Activated CD8-positive, alpha-beta memory T cell treated with anti-CD3 and anti-CD28 coated beads, Interleukin-2, amount 50 U/mL, for 48 hours (primary cell): ENCODE measurements at places on chromosomes 1 and 21.
A peak's percentile ranks its signal among the peaks of the same experiment; 100 is the strongest.

- DNase-seq, result no peak
Measured at GRCh38 chr1:19325958-19326747, 14.0 kb downstream of the SLC66A1 start.

DNA sequence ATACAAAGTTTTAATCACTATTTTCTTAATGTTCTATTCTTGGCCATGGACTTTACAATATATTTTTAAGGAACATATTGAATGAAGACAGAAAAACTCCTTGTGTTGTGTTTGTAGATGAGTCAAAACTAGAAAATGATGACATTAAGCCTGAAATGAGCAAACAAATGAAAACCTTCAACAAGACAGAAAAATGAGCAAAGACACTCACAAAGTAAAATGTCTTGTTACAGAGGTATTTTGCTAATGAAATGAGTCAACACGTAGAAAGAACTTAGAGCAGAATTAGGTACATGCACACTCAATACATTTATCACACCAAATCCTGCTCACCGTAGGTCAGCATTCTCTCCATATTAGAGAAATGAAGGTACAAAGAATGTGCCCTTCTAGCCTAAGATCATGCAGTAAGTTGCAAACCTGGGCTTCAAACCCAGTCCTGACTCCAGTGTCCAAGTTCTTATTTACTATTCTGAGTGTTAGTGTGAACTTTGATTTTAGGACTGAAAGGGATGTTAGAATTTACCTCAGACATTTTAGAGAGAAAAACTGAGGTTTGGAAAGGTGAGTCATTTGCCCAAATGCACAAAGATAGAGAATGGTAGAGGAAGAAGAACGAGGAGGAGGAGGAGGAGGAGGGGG is 133.9 kb upstream of the SGIP1 start:
- DNase-seq, result no peak

DNA sequence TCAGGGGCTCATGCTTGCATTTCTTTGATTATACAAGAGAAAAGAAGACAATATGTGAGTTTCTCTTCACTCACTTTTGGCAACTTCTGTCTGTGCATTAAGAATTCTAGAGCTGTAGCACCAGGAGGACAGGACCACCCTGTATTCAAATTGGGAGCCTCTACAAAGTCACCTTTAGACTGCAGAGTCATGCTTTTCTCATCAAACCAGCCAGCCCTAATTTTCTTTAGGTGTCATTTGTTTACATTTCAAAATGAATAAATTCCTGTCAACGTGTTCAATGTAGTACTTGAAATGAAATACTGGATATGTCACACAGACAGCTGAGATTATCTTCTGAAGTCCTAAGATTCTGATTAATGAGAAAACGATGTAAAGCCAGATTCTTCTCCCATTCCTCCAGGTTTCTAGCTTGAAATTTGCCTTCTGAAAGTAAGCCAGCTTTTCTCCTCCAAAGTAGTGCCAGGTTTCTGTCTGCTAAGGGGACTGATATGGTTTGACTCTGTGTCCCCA is 177.2 kb downstream of the GRIK1 start:
- no peak for DNase-seq

DNA sequence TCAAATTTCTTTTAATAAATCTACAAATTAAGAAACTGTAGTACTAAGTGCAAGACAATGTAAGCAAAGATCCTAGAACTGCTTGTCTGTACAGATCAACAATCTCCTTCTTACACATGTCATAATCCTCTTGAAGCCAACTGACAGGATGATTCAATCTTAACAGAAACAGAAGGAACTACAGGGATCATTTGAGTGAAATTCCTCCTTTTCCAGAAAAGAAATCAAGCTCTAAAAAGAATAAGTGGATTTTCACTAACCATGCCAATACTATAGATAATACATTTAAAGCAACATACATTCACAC is 53.2 kb downstream of the RAB3GAP2 start:
- DNase-seq, result no peak

- no peak for DNase-seq
Measured at GRCh38 chr1:224435318-224435763, 744 bp upstream of the WDR26 start.

DNA sequence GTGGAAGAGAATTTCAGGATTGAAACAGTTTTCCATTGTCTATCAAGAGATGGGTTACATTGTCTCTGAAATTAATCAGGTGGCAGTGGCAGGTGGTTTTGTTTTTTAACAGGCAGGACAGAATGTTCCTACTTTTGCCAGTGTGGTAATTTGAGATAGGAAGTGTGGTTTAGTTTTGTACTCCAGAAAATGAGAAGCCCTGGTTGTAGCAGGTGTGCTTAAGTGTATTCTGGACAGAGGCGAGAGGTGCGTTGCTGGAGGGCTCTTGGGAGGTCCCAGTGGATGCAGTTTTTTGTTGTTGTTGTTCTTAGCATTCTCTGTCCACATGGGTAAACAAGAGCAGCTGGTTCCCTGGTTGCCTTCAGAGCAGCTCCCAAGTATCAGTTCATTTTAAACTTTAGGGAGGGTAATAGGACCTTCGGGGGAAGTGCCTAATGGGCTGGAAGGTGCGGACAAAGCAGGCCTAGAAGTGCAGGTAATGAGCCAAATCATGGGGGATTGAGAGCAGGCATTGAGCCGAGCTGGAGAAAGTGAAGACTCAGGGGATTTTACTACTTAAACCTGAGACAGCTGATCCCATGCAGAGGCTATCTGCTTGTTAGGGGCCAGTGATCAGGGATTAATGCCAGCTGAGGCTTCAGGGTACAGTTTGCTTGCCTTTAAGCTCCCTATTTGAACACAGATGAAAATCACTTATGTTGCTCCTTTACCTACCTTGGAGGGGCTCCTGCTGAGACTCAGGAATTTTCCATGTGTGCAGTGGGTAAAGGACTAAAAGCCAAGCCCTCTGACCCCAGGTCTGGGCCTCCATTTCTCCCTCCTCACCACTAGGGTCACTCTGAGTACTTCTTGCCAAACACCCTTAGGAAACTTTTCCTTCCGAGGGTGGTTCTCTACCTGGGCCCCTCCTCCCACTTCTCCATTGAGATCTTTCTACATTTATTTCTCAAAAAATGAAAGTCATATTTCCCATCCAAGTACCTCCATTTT is 6.1 kb downstream of the PFKFB2 start:
- no peak for DNase-seq

- DNase-seq, result no peak
Measured at GRCh38 chr21:36159356-36159921, 2.8 kb downstream of the DOP1B start.

DNA sequence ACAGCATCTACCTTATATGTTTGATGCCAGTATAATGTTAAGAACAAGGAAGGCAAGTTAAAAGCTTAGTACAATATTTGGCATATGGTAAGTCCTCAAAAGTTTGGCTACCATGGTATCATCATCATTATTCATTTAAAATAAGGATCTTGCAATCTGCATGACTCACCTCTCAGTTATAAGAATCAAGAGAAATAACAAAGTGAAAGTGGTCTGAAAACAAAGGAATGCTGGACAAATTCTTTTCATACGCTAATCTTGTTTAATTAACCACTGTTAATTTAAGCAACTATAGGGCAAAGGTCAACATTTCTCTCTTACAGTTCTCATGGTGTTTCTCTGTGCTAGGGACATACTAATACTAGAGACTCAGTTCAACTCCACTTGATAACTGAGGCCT is 13.0 kb upstream of the CLDN19 start:
- DNase-seq, result no peak

DNA sequence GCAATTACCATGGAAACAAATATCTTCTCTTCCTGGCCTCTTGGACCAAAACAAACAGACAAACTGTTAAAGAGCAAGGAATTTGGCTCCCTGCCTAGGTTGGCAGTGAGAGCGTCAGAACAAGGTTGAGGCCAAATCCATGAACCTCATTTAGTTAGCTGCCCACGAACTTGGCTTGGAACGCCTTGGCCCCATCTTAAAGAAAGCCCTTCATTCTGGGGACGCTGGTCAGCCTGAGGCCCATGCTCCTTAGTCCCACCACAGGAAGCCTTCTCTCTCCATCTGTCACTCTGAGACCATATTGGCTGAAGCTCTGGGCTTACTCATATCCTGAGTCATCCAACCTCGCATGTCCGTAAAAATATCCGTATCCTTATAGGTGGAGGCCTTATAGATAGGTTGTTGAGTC is 62.4 kb upstream of the DIRAS3 start:
- no peak for DNase-seq

DNA sequence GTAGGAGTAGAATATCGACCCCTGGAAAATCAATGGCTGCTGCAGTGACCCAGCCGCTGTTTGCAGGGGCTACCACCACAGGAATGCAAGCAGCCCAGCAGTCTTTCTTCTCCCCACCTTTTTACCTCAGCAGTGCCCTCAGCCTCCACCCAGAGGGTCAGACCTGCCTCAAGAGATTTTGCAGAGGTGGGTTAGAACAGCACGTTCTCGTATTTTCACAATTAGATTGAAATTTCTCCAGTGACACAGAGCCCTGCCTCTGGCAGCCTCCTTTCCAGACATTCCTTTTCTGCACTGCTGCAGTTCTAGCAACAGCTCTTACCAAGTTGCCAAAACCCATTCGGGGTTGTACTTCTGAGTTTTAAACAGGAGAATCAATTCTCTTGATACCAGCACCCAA is 38.3 kb upstream of the PIGV start:
- no peak for DNase-seq

DNA sequence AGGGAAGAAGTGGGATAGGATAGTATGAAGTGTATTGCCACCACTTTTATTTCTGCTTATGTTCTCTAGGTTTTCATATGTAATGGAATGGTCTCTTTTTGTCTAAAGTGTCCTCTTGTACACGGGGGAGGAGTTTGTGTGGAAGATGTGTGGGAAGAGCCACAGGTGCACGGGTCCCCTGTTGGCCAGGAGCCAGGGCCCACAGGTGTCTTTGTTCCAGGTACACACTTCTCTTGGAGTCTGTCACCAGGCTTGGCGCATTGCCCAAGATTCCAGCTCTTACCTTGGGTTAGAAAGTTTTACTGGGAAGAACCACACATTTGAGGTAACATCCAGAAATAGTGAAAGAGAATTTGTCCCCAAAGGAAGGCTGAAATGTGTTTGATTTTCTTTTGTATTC is 10.5 kb downstream of the TENT5C start:
- DNase-seq, result no peak

- DNase-seq, result no peak
Measured at GRCh38 chr1:14678011-14678638, 79.6 kb downstream of the KAZN start.

- DNase-seq, result no peak
Measured at GRCh38 chr1:41723786-41724185, 194.9 kb downstream of the HIVEP3 start.

- DNase-seq, result peak; percentile 69
Measured at GRCh38 chr1:12087797-12088314, 24.8 kb downstream of the TNFRSF8 start.

GRCh38 chr1:5746611-5747425 is 245.4 kb downstream of the NPHP4 start:
- DNase-seq, result no peak

GRCh38 chr1:208237241-208237640 is 6.9 kb downstream of the PLXNA2 start:
- DNase-seq, result no peak

- DNase-seq, result peak; percentile 26
Measured at GRCh38 chr1:201267481-201268229, 15.7 kb upstream of the PKP1 start.

DNA sequence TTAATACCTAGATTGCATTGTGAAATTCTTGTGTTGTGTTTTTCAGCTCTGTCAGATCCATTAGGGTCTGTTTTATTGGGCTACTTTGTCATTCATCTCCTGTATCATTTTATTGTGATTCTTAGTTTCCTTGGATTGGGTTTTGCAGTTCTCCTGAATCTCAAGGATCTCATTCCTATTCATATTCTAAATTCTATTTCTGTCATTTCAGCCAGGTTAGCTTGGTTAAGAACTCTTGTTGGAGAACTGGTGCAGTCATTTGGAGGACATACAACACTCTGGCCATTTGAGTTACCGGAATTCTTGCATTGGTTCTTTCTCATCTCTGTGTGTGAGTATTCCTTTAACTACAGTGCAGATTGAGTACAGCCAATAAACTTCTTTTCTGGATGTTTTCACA is 159.6 kb downstream of the FAM78B start:
- no peak for DNase-seq

- DNase-seq, result peak; percentile 56
Measured at GRCh38 chr1:155934936-155935590, 850 bp upstream of the KHDC4 start.

GRCh38 chr21:31162827-31163226 is 124.6 kb upstream of the KRTAP19-8 start:
- DNase-seq, result no peak

DNA sequence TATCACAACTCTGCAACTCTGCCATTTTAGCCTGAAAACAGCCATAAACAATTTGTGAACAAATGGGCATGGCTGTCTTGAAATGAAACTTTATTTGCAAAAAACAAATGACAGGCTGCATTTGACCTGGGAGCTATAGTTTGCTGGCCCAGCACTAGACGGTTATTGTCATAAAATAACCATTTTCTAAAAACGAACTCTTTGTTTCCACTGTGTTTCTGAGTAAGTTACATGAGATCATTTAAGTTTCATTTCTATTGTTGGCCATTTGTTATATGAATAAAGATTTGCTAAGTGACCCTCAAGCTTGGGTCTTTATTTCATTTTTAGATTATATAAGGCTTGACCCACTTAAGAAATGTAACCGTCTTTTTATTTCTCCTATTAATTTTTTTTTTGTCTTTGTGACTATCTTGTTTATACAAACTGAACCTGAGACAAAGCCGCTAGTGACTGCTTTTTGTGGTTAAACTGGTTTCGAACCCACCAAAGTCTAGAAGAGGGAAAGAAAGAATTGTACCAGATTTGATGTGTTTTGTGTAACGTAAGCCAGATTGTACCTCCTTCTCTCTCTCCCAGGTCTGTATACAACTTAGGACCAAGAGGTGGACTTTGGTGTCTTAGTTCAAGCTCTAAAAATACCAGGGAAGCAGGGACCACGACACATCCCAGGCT is 12.9 kb upstream of the KCNJ15 start:
- DNase-seq, result no peak

GRCh38 chr1:8595941-8596340 is 221.5 kb downstream of the RERE start:
- no peak for DNase-seq

GRCh38 chr1:107975851-107976250 is 10.9 kb upstream of the VAV3 start:
- DNase-seq, result no peak

DNA sequence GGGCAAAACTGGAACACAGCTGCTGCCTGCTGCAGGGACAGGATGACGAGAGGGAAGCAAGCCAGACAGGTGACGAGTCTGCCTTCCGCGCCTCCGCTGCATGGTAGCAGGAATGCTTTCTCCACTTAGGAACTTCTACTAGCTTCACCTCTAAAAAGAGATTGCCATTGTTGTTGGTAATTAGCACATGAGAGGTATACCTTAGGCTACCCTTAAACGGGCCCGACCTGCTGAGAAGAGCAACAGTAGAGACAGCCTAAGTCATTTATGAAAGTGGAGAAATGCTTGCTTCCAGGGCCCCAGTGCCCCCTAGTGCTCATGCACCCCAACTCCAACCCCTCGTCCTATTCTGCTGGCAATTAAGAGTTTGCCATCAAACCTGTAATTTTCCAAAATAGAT is 96.9 kb upstream of the AKT3 start:
- DNase-seq, result no peak

GRCh38 chr1:45802343-45803298 is 791 bp upstream of the MAST2 start:
- peak; percentile 60 for DNase-seq

GRCh38 chr1:171247501-171247900 is 793 bp upstream of the FMO1 start:
- DNase-seq, result no peak
